Activated T-helper 17 cell treated with anti-CD3 and anti-CD28 coated beads, Interleukin-2, amount 50 U/mL, for 72 hours (primary cell): ENCODE measurements at places on chromosomes 2 and 18. TPM values are rescaled to one million over a fixed set of nuclear protein-coding genes. Genes with fewer than 3 reads are reported as not detected.

The SH3BP4 gene
- total RNA-seq: not detected

DNA sequence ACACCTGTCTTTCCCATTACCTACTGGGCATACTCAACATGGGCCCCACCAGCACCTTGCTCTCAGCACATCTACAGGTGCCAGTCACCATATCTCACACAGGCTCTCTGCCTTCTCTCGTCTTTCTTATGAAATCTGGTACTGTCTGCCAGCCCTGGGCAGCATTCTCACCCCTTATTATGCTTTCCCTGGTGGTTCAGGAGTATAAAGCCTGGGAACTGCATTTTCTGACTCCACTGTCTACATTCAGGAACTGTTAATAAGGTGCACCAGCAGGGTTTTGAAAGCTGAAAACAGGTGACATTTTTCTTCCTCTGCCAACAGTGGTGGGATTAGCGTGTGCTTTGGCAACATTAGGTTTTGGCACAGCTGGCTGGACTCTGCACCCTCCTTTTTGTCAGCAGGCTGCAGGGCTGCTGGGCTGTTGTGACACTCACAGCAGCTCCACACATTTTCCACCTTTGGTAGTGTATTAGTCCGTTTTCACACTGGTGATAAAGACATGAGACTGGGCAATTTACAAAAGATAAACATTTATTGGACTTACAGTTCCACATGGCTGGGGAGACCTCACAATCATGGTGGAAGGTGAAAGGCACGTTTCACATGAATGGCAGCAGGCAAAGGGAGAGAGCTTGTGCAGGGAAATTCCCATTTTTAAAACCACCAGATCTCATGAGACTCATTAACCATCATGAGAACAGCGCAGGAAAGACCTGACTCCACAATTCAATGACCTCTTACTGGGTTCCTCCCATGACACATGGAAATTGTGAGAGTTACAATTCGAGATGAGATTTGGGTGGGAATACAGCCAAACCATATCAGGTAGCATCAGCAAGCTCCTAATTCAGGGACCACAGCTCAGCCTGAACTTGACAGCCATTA is 343.1 kb upstream of the LYPD1 start:
- ATAC-seq: no peak

GRCh38 chr2:18243816-18244215 is 316.6 kb downstream of the RDH14 start:
- no peak for ATAC-seq

DNA sequence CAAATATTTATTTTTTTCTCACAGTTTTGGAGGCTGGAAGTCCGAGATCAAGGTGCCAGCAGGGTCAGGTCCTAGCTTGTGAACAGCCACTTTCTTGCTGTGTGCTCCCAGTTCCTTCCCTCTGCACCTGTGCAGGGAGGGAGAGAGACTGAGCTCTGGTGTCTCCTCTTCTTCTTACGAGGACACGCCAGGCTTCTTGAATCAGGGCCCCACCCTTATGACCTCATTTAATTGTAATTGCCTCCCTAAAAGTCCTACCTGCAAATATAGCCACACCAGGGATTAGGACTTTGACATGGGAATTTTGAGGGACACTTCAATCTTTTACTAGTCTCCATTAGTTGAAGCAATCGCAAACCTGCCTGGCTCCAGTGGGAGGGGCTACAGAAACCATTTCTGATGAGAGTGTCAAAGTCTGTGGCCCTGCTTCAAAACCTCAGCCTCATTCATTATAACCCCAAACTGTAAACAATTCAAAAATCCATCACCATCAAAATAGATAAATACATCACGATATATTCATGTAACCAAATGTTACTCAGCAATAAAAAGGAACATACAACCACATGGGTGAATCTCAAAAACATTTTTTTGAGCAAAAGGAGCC is 18.2 kb upstream of the SEH1L start:
- no peak for ATAC-seq

The DSC2 gene
- total RNA-seq: not detected

The NT5DC4 gene
- not detected for total RNA-seq

The FAM124B gene
- total RNA-seq: 0.37 TPM

The LCT gene
- total RNA-seq: 0.45 TPM

GRCh38 chr2:99680946-99681345 is 191.1 kb upstream of the REV1 start:
- ATAC-seq: no peak

DNA sequence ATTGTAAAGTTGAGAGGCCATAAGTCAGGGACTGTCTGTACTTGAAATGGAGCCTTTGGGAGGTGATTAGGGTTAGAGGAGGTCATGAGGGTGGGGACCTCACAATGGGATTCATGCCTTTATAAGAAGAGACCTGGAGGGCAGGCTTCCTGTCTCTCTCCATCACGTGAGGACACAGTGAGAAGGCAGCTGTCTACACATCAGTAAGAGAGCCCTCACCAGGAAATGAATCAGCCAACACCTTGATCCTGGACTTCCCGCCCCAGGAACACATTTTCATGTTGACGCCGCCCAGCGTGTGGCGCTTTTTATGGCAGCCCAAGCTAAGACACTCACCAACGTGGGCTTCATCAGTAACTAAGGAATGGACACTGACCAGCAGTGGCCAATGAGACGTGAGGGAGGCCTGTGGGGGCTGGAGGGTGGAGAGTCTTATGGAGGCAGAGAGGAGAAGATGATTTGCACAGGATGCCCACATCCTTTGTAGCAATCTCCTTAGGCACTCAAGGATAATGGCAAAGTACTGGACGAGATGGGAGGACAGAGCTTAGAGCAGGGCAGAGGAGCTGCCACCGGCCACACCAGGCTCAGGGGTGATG is 162.7 kb downstream of the EIPR1 start:
- ATAC-seq: peak; percentile 64

DNA sequence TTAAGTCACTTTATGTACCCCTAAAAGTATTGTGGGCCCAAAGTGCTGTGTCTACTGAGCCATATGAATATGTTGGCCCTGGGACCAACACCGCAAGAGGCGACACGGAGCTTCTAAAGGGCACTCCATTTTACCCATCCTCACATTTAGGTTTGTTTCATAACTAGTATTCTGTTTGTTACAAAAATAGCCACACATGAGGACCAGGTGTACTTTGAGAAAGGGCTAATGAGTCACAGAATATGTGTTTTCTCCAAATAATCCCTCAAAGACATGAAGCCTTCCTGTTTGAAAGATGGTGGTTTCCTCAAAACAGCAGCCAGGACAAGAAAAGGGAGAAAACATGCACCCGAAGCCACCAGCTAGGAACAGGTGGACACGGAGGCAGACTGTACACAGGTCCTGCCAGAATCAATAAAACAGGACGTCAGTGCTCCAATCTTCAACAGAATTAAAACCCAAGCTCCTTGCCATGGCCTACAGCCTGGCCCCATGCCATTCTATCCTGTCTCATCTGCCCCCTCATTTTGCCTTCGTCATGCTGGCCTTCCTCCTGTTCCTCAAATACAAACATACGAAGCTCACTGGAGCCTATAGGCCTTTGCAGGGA is 21.8 kb upstream of the GRB14 start:
- ATAC-seq: no peak

GRCh38 chr2:193272011-193272410 is 1077.3 kb upstream of the TMEFF2 start:
- no peak for ATAC-seq
